ENCODE measurements at places on chromosomes 12 and 14.

DNA sequence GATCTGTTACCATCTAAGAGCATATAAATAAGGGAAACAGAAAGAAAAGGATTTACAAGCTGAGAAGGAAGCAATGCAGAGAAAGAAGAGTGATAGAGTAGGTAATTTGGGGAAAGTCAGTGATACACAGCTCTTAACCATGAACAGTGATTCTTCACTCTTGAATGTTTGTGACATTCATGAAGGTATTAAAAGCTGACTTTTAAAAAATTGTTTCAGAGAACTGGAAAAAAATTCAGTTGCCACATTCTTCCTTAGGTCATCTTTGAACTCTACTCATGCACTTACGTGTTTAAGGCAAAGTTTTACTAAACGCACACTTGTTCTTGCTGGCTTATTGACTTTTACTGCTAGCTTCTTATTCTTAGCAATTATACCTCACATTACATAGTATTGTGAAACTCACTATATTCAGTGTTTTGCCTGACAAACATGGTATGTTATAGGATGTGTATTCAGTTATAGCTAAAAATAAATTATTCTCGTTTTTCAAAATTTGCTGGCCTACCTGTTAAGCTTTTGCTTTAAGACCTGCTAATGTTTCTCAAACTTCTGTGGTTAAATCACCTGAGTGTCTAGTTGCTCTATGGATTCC, 10.9 kb downstream of the HIF1A start:
- no peak for DNase-seq

DNA sequence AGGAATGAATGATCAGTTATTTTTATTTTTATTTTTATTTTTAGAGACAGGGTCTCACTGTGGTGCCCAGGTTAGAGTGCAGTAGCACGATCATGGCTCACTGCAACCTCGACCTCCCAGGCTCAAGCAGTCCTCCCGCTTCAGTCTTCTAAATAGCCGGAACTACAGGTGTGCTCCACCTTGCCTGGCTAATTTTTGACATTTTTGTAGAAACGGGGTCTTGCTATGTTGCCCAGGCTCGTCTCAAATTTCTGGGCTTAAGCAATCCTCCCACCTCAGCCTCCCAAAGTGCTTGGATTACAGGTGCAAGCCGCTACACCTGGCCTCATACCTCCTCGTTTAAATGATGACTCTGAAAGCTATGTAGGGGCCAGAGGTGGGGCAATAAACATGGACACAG, 706.0 kb downstream of the MED13L start:
- DNase-seq: no peak

- no peak for DNase-seq
Measured at GRCh38 chr12:52191841-52192791, at the start of gene KRT80. Gene KRT80, minus strand, starts transcription at chr12:52192014. Its CDS starts 112 bp downstream, at chr12:52191902.

DNA sequence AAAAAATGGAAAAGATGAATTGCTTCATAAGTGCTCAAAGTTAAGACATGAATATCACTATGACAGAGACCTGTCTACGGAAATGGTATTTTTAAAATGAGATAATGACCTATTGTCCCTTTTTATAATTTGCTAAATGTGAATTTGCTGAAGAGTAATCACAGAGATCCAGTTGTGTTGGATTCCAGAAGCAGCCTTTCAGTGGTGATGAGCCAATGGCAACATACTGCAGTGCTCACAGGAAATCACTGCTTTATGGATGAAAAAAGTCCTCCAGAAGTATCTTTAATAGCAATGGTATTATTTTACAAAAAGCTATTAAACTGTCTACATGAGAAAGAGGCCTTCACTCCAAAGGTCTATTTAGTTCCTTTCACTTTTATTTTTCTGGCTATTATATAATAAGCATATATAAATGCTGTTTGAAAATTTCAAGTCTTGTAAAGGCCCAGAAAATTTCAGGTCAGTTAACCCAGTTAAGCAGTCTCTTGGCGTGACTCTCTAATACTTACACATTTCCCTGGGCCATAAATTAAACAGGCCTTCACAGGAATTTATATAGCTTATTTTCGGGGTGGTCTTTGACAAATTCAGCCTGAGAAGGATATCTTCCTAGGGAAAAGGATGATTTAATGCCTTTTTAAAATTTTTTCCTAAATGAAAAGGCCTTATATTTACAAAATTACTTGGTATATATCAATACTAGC, 55.4 kb downstream of the KCNJ8 start:
- no peak for DNase-seq

GRCh38 chr12:26204612-26205289, 9.4 kb downstream of the SSPN start:
- DNase-seq: no peak

- DNase-seq: no peak
Measured at GRCh38 chr12:31004666-31005065, 69.0 kb upstream of the DDX11 start.

DNA sequence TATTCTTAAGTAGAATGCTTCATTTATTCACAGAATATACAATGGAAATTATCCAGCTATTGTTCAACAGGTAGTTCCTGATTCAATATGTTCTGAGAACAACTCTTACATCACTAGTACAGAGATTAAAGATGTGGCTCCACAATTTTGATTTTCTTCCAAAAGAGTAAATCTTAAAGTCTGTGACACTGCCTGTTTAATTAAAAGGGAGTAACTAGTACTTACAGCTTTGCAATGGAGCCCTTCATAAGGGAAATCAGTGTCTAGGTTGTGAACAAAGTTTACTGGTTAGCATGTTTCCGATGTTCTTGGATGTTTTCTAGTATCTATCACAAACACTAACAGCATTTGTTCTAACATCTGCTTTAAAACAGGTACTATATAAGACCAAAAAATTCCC, 30.8 kb downstream of the MIA2 start:
- DNase-seq: no peak

DNA sequence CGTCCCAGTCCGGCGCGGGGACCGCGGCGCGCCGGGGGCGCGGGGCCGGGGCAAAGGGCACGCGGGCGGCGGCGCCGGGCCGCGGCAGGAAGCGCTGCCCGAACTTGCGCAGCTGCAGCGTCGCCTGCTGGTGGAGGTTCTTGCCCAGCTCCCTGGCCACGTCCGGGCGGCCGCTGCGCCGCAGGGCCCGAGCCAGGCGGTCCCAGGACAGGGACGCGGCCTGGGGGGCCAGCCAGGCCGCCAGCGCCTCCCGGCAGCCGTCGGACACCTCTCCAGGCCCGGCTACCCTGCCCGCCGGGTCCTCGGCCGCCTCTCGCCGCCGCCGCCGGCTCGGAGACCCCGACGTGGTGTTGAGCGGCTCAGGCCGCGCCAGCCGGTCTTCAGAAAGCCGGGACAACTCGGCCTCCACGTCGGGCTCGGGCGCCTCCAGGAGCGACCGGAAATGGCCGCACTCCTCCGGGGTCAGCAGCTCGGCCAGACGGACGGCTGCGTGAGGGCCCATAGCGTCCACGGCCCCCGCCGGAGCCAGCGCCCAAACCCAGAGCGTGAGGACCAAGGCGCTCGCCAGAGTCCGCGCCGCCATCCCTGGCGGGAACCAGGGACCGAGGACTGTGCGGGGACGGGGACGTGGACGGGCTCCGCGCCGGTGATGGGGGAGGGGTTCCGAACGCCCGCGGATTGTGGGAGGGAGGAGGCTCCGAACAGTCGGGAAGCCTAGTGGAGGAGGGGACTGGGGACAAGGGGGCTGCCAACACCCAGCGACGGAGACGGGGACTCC, 34.0 kb downstream of the FIGNL2 start:
- DNase-seq: peak; percentile 71

GRCh38 chr14:59236195-59236594, 47.7 kb downstream of the DAAM1 start:
- no peak for DNase-seq

- DNase-seq: no peak
Measured at GRCh38 chr14:68810173-68811153, 17.6 kb upstream of the ZFP36L1 start.

DNA sequence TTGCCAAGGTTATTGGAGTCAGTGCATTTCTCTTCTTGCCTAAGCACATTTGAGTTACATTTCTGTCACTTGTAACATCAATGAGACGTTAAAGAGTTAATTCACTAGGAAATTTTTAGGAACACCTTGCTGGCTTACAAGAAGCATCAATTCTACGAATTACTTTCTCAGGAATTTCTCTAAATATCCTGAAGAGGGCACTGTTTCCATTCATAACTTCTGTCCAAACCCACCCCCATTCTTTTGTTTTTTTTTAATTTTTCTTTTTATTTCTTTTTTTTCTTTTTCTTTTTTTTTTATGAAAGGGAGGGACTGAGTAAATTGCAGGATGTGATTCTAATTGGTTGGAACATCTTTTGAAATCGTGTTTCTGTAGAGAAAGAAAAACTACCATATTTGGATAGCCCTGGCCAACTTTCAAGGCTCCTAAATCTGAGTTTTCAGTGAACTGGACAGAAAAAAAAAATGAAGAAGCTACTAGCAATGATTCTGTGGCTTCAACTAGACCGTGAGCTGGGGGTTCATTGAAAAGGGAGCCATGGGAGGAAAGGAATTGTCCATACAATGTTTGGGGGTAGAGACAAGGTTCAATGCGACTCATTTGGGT, 285.3 kb downstream of the DAD1 start:
- DNase-seq: no peak

DNA sequence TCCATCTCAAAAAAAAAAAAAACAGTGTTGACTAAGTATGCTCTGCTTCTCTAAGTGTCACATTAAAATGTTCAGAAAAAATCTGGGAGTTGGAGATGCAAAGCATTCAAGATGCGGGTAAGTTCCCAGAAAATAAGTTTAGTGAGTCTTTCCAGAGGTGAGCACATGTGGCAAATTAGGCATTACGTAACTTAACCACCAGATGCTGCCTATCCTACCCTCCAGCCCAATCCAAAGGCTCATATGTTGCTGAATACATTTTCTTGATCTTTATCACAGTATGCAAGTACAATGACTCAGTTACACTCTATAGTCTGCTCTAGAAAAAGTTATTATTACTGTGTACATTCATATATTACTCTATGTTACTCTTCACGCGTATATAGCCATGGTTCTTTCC, 3.6 kb downstream of the SLC2A14 start:
- DNase-seq: no peak

- no peak for DNase-seq
Measured at GRCh38 chr12:9243999-9244649, 35.9 kb upstream of the PZP start.

DNA sequence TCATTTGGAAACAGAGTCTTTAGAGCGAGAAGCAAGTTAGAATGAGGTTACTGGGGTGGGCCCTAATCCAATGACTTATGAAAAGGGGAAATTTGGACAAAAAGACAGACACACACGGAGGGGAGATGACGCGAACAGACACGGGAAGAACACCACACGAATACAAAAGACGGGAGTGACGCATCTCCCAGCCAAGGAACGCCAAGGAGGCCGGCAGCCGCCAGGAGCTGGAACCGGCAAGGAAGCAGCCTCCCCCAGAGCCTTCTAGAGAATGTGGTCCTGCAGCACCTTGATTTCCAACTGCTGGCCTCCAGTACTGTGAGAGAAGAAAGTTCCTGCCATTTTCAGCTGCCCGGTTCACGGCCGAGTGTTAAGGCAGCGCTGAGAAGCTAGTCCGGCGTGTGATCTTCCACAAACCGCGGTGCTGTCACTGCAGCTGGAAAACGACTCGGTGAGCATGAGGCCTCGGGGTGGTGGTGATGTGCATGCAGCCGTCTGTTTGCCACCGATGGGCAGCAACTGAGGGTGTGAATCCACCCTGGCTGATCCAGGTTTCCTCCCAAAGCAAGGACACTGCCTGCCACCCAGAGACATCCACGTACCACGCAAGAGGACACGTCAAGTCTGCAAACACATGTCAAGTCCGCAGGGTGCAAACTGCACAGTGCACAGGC, 124.5 kb downstream of the NCOR2 start:
- no peak for DNase-seq

DNA sequence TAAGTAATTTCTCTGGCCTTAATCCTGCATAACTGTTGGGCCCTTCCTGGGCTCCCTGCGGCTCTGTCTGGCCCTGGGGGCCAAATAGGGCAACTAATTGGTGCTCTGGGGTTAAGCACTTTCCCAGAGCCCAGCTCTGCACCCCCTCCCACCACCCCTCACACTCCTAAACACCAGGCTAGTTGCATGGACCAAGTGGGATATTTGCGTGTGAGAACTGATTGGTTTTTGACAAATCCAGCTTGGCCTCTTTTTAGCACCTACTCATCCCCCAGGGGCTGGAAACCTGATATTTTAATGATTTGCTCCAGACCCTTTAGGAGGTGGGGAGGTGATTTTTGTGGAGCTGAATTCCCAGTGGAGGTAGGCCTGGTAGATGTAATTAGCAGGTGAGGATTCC, 91.9 kb downstream of the DICER1 start:
- DNase-seq: no peak

- DNase-seq: no peak
Measured at GRCh38 chr12:54162741-54163140, 26.0 kb downstream of the SMUG1 start.

DNA sequence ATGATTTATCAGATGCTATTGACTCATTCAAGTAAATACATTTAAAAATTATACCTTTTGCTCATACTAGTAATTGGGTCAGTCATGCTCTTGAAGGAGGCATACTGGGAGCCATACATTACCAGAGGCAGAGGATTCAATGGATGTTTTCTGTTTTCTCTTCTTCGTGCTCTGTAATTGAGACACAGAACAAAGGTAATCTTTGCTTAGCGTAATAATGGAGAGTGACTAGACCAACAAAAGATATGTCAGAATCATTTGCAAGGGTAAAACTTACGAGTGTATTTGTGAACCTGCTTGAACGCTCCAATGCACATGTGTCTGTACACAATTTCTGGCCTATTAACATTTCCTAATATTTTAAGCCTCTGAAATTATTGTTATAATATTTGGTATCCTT, 296.4 kb downstream of the FOXG1 start:
- DNase-seq: no peak

- DNase-seq: no peak
Measured at GRCh38 chr12:113974006-113974405, 7.9 kb upstream of the RBM19 start.

DNA sequence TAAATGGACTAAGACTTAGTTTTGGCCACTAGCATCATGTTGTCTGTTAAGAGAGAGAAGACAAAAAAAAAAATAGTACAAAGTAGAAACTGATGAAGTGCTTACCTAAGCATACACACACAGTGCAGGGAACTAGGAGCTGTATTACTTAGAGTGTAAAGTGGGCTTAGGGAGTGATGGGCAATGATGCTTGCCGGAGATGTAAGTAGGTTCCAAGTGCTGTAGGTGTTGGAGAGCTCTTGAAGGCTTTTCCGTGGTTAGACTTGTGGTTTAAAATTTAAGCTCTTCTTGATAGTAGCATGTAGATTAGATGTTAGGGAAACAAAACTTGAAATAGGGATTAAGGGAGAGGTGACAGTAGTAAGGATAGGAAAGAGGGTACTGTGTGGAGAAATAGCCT, 34.7 kb downstream of the MIA2 start:
- DNase-seq: no peak

GRCh38 chr14:78700236-78700635, 530.1 kb downstream of the NRXN3 start:
- no peak for DNase-seq

- DNase-seq: no peak
Measured at GRCh38 chr12:114669401-114670290, 14.3 kb downstream of the TBX3 start.
